ENCODE measurements at places on chromosomes 6 and 20.

DNA sequence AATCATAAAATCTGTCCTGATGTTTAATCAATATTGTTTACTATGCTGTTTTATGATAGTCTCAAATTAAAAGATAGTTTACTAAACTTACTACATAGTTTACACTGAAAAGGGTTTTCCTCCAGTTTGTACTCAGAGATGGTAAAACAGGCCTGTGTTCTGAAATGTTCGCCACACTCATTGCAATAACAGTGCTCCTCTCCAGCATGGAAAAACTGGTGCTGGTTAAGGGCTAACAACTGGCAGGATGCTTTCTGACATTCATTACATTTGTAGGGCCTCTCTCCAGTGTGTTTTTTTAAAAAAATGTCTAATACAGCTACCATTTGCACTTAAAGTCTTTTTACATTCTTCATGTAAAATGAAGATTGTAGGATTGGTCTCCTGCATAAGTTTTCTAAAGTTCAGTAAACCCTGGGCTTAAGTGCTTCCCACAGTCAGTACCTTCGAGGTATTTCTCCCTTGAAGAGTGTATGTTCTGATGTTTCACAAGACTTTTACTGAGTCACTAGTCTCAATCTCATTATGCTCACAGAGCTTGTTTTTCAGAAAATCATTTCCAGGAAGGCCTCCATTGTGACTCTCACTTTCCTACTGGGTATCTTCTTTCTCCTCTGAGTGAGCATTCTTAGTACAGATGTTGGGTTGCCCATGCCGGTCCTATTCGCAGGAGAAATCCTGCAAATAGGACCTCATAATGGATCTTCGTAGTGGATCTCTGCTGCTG is 8.7 kb upstream of the ZSCAN12 start:
- DNase-seq, result no peak

GRCh38 chr6:33251395-33252012 is 20.2 kb downstream of the VPS52 start:
- DNase-seq, result no peak

GRCh38 chr6:112594886-112595594 is 247.9 kb downstream of the RFPL4B start:
- DNase-seq, result no peak

GRCh38 chr6:31158863-31159855 is 770 bp downstream of the TCF19 start:
- DNase-seq, result no peak

GRCh38 chr20:51535075-51535386 is 7.5 kb downstream of the NFATC2 start:
- no peak for DNase-seq

GRCh38 chr6:128521282-128521632 is 858 bp upstream of the PTPRK start:
- DNase-seq, result no peak

DNA sequence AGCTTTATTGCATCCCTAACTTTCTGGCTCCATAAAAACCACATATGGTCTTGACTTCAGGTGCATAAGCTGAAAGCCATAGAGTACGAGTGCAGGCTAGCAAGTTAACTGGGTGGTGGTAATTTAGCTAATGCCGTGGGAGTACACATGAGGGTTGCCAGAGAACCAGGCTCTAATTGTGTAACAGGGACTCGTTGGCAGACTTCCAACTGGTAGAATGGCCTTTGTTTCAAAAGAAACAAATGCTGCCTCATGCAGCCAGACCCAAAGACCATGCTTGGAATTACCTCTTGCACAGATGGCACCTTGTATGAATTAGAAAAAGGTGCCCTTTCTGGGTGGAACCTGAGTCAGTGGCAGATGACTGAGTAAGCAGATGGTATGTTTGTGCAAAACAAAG is 73.2 kb downstream of the LY86 start:
- DNase-seq, result peak; percentile 36

- DNase-seq, result no peak
Measured at GRCh38 chr20:22814471-22815205, 220.5 kb upstream of the SSTR4 start.

DNA sequence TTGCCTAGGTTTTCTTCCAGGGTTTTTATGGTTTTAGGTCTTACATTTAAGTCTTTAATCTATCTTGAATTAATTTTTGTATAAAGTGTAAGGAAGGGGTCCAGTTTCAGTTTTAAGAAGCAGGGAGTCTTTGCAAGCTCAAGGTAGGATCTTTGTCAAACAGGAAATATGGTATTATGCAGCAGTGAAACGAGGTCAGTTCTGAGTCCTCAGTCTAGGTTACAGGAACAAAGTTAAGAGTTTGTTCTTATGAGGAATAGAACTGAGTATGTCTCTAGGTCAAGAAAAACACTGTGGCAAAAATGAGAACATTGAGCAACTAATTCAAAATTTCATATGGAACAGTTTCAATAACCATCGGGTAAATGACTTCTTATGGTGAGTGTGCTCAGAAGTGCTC is 63.6 kb downstream of the GCLC start:
- no peak for DNase-seq

DNA sequence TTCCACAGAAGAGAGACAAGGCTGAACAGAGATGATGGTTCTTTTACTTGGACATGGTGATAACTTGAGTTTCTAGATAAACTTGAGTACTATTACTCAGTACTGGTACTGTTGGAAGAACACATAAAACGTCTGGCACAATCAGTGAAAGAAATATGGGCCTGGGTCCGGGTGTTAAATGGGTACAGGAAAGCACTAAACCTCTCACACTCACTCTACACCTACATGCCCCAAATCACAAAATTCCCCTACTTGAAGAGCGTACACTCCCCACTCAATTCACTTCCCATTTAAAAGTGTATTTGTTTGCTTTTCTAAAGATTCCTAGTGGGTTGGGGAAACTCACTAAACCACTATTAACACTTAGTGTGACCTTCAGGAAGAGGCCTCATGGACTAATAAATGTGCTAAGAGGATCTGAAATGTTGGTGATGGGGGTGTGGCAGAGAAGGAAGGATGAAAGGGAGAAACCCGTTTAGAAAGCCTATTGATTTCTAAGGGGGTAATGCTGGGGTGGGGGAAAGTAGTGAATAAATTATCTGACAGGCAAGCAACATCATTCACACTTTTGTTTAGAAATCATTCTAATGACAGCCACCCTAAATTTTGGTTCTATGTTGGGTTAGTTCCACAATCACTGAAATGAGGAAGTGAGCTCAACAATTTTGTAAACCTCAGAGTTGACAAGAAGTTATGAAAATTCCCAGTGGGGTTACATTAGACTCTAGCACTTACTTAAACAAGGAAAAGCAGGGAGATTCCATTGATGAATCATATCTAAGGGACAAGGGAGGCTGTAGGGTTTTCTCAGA is 222.6 kb upstream of the MARCKS start:
- DNase-seq, result peak; percentile 64

- DNase-seq, result no peak
Measured at GRCh38 chr20:62744741-62745191, 36.1 kb downstream of the NTSR1 start.

GRCh38 chr20:13302647-13303450 is 81.8 kb downstream of the ISM1 start:
- DNase-seq, result no peak

DNA sequence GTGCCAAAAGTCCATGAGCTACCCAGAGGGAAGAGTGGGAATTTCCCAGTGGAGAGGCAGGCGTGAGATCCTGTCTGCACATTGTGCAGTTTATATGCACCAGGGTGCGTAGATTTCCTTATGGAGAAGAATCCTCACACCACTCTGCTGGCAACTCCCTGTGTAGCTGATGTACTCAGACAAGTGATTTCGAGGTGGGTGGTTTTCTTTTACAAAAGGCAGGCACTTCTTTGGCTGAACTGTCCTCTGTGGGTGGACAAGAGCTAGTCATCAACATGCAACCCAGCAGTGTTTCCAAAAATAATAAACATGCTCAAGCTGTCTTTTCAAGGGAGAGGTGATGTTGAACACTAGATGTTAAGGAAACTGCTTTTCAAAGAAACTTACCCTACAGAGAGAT is 121.7 kb upstream of the NXT1 start:
- peak; percentile 92 for DNase-seq

- no peak for DNase-seq
Measured at GRCh38 chr6:81768150-81768942, 15.9 kb upstream of the TENT5A start.

DNA sequence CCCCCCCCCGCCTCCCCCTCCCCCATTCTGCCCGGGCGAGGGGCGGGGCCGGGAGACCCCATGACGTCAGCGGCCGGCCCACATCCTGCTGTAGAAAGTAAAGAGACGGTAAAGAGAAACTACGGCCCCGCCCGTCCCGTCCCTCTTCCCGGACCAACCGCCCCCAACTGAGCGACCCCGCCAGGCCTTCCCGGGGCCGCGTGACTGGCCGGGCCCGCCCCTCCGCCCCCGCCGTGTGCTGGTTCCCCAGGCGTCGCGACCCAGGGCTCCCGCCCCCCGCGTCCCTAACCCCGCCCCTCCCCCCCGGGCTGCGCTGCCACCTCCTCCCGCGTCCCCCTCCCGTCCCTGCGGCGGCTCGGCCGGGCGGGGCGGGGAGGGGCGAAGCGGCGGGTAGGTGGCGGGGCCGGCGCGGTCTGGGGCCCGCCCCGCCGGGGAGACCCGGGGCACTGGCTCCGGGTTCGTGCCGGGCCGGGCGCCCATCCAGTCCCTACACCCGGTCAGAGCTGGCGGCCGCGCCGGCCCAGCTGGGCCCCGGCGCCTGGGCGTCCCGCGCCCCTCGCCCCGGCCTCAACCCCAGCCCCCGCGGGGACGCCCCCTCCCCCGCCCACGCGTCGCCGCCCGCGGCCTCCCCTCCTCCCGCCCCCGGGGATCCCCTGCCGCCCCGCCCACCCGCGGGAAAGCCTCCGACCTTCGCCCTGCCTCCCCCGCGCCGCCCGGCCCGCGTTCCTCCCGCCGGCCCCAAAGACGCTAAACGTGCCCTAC is 655 bp upstream of the HIVEP1 start:
- DNase-seq, result peak; percentile 95

- DNase-seq, result peak; percentile 29
Measured at GRCh38 chr6:90131614-90132423, 164.8 kb downstream of the BACH2 start.

DNA sequence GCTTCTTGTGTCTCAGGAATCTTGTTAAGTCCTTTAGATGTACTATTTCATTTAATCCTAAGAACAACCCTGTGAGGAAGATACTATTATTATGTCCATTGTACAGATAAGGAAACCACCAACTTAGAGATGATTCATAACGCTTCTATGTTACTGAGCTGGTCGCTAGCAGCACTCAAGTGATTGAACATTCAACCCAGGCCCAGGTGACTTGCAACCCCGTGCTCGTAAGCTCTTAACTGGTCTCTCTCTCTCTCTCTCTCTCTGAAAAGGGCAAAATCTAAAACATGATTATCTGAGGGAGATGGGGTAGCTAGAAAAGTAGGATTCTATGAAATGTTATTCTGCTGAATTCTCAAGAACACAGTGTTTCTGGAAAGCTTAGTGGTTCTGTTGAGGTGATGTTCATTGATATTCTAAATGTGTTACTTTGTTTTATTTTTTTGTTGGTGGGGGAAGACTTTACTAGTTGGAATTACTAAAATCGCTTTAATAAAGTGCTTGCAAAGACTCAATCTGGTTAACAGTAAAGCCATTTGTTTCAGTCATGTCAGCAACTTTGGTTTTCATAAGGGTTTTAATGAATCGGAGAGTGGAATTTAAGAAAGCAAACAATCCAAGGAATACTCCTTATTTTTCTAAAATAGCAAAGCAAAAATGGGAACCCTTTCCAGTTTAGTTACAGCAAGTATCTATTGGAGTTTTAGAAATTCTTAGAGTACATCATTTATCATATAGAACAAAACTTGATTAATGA is 265.0 kb upstream of the TAB2 start:
- no peak for DNase-seq

GRCh38 chr20:40230486-40230885 is 458.6 kb downstream of the MAFB start:
- no peak for DNase-seq

DNA sequence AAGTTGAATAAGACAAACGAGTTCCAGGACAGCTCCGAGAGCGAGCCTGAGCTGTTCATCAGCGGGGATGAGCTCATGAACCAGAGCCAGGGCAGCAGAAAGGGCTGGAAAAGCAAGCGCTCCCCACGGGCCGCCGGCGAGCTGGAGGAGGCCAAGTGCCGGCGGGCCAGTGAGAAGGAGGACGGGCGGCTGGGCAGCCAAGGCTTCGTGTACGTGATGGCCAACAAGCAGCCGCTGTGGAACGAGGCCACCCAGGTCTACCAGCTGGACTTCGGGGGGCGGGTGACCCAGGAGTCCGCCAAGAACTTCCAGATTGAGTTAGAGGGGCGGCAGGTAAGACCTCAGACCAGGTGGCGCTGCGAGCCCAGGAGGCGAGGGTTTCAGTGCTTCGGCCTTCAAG is 56.0 kb upstream of the TMEM181 start:
- no peak for DNase-seq

DNA sequence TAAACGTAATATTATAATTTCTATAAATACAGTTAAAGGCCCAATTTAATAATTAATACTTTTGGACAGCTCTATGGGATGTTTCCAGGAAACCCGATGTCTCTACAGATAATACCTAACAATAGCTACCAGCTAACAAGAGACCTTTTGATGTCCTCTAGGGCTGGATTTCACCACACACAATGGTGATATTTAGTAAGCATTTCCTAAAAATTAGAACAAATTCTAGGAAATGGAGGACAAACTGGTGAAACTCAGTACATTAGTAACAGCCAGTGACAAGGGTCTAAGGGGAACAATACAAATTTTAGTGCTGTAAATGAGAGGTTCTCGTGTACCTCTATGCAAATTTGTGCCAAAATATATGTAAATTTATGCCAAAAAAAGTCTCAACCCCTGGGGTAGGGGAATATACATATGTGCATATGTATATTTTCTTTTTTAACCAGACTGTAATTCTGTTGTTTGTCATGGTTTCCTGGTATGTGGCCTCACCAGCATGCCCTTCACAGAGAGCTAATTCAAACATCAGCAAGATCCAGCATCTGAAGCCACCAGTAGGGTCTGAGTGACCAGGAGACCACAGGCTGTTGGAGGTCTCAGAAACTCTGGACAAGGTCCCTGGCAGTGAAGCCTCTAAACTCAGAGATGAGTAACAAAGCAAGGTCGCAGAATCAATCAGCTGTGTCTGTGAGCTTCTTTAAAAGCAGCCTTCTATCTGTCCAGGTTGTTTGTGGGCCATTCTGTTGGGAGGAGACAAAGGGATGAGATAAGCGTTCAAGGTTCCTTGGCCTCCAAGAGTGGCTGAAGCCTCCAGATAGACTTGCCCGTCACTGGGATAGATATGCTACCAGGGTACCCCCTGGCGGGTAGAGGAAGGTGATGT is 235.1 kb upstream of the RREB1 start:
- DNase-seq, result no peak

DNA sequence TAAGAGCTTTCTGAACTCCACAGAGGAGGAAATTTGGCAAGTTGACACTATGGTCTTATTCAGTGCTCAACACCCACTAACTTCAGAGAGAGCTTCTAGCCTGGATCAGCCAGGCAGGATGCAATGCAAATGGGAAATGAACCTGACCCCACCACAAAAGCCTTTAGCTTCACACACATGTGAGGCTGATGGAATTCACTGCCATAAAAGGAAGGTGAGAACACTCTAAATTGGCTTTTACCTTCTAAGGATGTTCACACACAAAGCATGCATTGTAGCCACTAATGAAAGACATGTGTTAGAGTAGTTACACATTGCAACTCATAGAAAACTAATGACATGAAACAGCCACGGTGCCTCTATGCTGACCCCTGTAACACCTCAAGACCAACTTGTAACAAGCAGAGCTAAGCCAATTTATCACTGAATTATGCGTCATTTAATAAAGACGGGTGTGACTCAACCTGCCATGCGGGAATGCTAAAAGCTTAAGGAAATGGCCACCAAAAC is 262.1 kb downstream of the HACE1 start:
- peak; percentile 43 for DNase-seq
